ENCODE measurements at places on chromosomes 6 and 20.

- no peak for DNase-seq
Measured at GRCh38 chr6:157223511-157223910, 99.8 kb downstream of the TMEM242 start.

- DNase-seq = no peak
Measured at GRCh38 chr6:151399679-151400078, 8.3 kb upstream of the ZBTB2 start.

DNA sequence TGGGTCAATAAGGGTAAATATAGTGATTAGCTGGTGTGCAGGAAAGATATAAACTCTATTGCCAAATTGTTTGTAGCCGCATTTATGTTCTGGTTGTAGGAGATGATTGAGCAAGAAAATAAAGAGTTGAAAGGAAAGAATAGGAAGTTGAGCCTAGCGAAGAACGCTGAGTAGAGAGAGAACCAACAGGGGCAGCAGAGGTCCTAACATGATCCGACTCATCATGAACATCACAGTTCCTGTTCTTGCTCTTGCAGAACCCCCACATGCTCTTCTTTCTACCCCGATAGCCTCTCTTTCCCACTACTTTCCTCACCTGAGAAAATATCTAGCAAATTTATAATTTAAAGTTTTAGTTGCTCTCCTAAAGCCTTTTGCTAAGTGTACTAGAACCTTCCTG is 9.9 kb upstream of the ID4 start:
- DNase-seq = no peak

- DNase-seq = no peak
Measured at GRCh38 chr6:117270843-117271507, 5.6 kb downstream of the VGLL2 start.

- no peak for DNase-seq
Measured at GRCh38 chr20:35121186-35121585, 25.9 kb downstream of the EDEM2 start.

GRCh38 chr6:9825526-9825925 is 589.3 kb downstream of the TFAP2A start:
- DNase-seq = no peak

DNA sequence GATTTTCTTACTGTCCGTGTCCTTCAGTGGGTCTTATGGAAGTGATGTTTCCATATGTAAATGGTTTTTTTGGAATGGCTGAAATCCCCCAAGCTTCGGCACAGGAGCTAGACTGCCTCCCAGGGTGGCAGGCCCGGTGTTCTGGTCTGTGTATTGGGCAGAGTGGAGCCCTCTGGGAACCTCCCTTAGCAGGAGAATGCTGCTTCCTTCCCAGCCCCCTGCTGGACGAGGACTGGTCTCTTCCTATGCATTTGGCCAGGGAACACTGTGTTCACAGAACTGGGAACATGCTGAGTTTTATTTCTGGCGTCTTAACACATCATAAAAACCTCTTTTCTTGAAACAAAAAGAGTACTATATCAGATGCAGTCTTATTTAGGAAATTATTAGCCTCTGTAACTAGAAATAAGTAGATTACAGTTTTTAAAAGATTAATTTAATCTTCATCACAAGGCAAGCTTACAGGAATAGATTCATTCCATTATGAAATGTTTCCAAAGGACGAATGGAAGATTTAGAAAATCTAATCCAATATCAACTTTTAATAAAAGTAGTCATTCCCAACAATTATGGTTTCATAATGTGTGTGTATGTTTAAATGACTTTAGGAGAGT is 56.6 kb downstream of the SYTL3 start:
- no peak for DNase-seq

GRCh38 chr20:45685896-45686295 is 15.9 kb upstream of the WFDC11 start:
- no peak for DNase-seq

DNA sequence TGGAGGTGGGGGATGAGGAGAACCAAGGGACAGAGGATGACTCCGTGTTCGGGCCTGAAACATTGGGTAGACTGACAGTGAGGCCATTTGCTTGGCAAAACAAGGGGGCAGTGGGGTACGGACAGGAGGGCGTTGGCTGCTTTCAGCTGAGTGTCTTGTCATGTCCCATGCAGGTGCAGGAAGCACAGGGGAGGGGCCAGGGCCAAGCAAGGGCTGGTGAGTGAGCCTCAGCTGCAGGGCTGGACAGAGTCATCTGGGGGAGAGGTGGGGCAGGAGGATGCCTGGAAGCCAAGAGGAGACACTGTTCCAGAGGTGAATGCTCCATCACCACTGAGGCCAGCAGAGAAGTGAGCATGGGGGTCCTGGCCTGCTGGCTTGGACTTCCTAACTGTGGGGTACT is 78.4 kb downstream of the ERMARD start:
- DNase-seq = no peak

GRCh38 chr20:31923388-31924331 is 28.2 kb downstream of the PDRG1 start:
- DNase-seq = no peak

- DNase-seq = no peak
Measured at GRCh38 chr6:121441477-121441876, 6.0 kb downstream of the GJA1 start.

GRCh38 chr6:5659467-5659866 is 347.3 kb downstream of the NRN1 start:
- DNase-seq = no peak

GRCh38 chr6:31086788-31087440 is 25.5 kb downstream of the C6orf15 start:
- no peak for DNase-seq

DNA sequence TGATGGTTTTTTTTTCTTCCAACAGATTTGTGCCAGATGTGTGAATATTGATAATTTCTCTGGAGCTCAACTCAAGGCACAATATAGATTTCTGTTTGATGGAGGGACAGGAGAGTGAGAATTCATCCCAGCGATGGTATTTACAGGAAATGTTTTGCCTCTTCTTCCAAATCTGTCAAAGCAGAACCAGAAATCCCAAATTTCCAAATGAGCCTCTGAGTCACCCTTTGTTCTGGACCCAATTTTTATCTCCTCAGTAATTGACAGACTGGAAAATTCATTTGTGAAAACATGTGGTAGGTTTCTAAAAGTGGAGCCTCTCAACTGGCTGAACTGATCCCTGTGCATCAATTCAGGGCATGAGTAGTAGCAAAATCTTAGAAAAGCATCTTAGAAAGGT is 223.2 kb upstream of the TSHZ2 start:
- DNase-seq = no peak

DNA sequence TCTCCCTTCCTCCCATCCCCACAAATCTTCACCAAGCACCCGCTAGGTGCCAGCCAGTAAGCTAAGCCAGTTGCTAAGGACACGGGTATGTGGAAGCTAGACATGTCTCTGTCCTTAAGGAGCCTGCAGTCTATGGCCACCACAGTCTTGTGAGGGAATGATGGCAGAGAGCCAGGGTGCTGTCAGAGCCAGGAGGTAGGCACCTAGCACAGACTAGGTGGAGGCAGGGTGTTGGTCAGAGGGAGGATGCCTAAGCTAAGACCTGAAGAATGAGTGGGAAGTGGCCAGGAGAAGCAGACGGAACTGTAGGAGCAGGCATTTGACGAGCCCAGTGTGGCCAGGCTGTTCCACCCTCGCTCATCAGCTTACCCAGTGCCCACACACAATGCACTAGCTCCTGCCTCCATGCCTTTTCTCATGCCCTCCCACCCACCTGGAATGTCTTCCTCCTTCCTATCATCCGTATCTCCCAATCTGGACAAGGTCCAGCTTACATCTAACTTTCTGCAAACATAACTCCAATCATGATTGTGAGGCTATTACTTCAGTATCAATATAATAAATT is 125.6 kb downstream of the FOXC1 start:
- no peak for DNase-seq

GRCh38 chr6:46315589-46315988 is 144.8 kb upstream of the ENPP5 start:
- no peak for DNase-seq

DNA sequence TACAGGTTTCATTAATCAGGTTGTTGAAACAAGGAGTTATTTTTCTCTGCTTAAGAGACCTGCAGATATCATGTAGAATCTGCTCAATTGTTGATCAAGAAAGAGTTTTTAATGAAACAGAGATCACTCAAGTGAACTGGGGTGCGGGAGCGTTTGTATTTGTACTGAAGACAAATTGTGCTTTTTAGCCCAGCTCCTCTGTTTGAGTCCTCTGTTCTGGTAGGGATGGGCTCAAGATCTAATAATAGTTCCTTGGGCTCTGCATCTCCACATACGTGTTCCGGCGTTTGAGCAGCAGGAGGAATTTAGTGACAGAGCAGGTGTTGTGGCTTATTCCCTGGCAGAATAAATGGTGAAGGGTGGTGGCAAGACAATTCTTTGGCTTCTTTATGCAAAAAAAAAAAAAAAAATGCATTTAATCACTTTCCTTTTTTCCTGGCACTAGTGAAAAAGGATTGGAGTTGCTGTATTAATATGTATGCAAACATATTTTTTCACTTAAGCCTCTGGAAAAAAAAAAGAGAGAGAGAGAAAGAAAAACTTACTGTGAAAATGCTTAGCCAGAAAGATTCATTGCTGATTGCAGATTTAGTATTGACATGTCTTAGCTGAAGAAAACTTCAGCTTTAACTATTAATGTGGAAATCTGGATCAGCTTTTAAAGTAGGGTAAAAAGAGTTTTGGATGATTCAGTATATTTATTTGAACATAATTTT is 4.0 kb downstream of the CITED2 start:
- DNase-seq = no peak

DNA sequence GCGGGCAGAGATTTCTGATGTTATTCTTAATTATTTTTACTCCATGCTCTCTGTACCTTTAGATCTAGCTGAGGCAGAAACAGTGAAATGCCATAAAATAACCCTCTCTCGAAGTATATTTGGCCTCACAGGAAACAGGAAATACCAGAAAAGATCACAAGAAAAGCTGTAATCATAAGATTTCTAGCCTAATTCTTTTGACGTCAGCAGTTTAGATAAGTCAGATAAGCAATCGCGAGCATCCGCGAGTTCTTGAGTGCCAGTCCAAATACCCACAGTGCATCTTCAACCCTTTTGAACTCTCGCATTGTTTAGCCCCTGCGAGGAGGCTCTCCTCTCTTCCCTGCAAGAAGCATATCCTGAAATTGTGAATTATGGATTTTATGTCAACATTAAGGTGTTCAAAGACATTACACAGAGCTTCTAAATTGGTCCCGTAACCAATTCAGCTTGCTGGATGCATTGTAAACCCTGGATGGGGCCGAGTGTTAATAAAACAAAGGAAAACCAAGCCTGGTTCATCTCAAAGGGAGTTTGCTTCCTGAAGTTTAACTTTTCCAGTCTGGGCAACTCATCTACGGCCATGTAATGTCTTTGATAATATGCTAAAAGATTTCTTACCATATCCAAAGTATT is 198.9 kb downstream of the MTFR2 start:
- DNase-seq = no peak

DNA sequence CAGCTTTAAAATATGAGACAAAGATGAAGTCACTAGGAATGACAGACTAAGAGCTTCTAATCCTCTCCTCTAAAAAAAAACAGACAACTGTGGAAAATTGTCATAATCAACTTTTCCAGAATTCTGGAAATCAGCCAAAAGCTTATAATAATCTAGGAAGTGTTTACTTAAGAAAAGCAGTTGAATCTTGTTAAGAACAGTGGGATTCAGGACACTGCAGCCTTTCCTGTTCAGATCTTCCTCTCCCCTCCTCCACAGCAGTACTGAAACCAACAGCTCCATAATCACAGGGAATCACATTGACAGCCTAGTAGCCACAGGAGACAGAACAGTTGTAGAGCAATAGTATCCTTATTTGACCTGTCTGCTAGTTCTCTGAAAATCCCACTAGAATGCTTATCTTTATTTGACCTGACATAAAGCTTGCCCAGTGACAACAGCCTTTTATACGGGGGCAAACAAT is 41.6 kb downstream of the IBTK start:
- DNase-seq = no peak

GRCh38 chr6:151292974-151293687 is 53.4 kb downstream of the AKAP12 start:
- no peak for DNase-seq

DNA sequence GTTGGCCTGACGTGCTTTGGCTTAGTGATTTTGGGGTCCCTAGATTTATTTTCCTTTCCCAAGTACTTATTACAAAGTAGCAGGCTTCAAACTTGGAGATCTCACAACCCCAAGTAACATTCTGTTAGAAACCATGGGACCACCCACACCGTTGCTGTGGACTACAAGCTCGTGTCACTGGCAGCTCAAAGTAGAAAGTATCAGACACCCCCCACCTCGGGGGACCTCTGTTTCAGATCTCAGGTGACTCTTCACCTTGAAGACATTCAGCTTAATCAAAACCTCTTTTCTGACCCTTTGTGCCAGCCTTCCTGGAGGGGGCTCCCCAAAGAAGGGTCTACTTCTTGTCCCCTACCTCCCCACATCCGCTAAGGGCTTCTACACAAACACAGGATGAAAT is 15.7 kb upstream of the MYT1 start:
- no peak for DNase-seq

GRCh38 chr20:14666696-14667095 is 329.3 kb upstream of the FLRT3 start:
- DNase-seq = no peak

DNA sequence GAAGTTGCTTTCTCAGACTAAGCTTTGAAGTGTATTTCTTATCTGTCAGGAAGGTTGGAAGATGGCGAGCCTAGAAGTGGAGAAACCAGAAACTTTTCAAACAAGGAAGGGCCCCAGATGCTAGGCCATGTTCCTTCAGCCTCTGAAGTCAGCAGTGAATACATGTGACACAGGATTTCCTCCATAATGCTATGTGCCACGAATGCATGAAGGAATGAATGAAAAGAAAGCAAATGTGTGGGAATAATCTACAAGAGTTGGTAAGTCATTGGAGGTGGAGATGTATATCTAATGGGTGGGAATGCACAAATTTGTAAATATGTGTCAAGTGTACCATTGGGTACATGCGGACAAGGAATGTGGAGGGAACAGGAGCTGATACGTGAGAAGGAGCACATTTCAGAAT is 123.2 kb upstream of the PRSS16 start:
- DNase-seq = no peak

DNA sequence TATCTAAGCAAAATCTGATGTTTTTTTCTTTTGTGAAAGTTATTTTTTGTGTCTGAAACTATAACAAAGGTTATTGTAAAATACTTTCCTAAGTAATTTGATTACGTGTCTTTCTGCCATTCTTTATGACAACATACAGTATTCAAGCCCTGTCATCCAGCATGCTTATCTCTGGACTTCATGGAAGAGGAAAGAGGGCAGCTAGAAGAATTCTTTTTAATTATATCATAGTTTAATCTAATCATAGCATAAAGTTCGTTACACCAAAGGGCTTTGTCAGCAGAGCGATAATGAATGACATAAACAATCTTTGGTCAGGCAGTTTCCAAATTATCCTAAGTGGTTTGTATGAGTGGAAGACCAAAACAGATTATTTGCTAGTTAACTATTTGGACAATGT is 3.5 kb downstream of the ENPP3 start:
- DNase-seq = no peak

DNA sequence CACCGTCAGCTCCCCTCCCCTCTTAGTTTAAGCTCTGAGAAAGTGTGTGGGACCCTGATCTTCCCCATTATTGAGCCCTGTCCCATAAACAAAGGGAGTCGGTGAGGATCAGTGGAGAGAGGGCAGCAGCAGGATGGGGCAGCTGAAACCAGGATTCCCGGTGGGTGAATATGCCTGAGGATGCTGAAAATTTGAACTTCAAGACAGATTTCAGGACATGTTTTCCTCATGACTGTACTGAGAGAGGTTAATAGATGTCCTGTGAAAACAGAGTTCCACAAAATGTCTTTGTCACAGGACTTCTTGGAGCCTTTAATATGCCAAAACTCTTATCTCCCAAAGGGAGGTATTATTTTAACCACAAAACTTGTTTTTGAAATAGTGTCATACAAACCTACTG is 53.5 kb upstream of the SLC22A16 start:
- no peak for DNase-seq

- DNase-seq = no peak
Measured at GRCh38 chr20:17024513-17025119, 202.2 kb upstream of the PCSK2 start.
